ENCODE measurements at places on chromosomes 6 and 20. TPM values are rescaled to one million over a fixed set of nuclear protein-coding genes. Genes with fewer than 3 reads are reported as not detected.

- no peak for DNase-seq
Observed at GRCh38 chr20:61042506-61043385, 209.3 kb upstream of the CDH4 start.

DNA sequence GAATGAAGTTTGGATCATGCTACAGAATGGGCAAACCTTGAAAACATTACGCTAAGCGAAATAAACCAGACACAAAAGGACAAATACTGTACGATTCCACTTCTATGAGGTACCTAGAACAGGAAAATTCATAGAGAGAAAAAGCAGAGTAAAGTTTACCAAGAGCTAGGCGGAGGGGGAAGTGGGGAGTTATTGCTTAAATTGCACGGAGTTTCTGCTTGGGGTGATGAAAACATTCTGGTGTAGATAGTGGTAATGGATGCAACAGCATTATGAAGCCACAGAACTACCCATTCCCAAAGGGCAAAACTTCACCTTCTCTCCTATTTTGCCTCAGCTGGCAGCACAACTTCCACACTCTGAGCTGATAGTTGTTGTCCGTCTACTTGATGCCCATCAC, 6.4 kb upstream of the PDYN start:
- DNase-seq: no peak

DNA sequence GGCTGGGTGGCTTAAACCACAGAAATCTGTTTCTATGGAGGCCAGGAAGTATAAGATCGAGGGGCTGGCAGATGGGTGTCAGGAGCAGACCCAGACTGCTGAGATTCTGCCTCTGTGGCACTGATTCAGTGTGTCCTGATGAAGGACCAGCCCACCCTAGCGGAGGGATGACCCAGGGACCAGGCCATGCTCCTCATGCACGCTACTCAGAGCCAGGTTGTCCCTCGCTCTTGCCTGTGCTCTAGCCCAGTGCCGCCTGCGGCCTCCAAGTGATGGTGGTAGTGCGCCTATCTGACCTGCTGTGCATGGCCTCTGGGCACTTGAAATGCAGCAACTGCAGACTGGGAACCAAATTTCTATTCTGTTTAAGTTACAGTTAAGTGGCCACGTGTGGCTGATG, 13.1 kb upstream of the APMAP start:
- no peak for DNase-seq

DNA sequence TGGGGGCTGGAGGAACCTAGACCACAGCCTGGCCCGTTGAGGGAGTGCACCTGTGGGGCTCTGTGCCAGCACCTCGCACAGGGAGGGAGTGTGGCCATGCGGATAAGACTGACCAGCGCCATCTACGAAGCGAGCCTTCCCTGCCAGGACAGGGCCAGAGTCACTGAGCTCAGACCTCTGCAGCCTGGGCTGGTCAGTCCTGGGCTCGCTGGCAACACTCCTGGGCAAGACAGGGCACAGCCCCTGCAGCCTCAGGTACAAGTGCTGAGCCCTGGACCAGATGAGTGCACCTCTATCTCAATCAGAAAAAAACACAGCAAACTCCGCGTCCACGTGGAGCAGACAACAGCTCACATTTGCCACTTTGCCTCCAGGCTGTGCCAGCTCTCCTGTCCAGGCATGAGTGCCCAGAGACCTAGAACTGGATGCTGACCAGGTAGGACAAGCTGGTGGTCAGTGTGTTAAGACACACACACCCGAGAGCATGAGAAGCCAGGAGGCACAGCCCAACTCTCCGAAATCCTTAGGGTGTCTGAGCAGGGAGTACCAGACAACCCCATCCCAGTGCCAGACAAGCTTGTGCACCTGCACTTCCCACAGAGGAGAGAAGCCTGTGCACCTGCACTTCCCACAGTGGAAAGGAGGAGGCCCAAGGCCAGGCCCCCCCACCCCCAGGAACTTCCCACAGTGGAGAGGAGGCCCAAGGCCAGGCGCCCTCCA, 4.9 kb downstream of the ARFRP1 start:
- DNase-seq: no peak

Gene TRDN
- polyA plus RNA-seq: 6.8 TPM

Gene GGTLC1
- polyA plus RNA-seq: not detected

Gene SLC52A3
- polyA plus RNA-seq: 3.6 TPM

GRCh38 chr6:123658848-123659247, 22.1 kb upstream of the TRDN start:
- no peak for DNase-seq

DNA sequence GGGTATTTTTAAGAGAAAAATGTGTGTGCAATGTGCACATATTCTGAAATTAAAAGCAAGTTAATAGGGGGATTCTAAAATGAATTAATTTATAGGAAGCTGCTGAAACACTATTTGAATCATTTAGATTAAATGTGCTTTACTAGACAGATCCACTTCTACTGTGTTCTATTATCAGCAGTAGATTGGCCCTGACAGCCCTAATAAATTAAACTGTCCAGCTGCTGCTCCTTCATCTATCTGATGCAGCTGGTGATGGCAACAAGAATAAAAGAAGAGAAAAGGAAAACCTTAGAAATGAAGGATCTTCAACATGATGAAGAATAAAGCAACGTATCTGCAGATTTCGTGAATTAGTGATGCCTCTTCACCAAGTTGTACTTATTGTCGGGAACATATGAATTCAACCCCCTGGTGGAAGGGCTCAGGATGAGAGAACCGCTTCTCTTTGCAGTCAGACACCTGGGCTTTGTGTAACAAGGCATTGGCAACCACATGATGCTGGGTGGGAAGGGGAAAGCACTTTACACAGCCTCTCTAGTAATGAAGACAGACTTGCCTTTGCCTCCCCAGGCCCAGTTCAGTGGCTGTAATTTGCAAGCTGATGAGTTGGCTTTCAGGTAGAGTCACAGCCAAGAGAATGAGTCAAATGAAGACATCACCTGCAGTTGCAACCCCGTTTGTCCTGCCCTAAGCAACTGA, 94.4 kb downstream of the LAMP5 start:
- DNase-seq: no peak

DNA sequence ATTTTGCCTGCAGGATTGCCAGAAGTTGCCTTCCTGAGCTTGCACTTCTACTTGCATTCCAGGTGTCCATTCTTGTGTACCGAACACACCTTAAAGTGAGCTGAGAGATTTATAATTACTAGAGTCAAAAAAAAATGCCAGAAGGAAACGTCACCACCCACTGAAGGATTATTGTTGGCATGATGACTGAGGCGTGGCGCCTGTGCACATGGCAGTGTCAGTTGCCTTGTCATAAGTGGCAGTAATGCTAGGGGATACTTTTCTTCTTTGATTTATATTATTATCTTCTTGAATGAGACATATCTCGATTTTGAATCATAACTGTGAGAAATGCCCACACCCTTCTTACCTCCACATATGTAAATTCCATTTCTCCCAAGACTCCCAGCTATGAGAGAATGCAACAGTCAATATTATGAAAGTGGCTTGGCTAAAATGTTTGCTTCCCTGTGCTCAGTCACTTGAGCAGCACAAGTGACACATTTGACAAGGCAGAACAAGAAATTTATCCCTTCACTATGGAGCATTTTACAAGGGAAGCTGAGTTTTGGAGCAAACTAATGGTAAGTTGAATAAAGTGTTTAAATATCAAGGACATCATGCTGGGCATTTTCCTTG, 149.5 kb upstream of the SASH1 start:
- DNase-seq: no peak
